Stimulated activated CD8-positive, alpha-beta memory T cell treated with anti-CD3 and anti-CD28 coated beads, Interleukin-4, amount 100 ng/mL, for 48 hours (primary cell): ENCODE measurements at places on chromosomes 12 and 14.
A peak's percentile ranks its signal among the peaks of the same experiment; 100 is the strongest.

GRCh38 chr12:125032466-125033152 lies 32.6 kb upstream of the AACS start:
- DNase-seq, result no peak

DNA sequence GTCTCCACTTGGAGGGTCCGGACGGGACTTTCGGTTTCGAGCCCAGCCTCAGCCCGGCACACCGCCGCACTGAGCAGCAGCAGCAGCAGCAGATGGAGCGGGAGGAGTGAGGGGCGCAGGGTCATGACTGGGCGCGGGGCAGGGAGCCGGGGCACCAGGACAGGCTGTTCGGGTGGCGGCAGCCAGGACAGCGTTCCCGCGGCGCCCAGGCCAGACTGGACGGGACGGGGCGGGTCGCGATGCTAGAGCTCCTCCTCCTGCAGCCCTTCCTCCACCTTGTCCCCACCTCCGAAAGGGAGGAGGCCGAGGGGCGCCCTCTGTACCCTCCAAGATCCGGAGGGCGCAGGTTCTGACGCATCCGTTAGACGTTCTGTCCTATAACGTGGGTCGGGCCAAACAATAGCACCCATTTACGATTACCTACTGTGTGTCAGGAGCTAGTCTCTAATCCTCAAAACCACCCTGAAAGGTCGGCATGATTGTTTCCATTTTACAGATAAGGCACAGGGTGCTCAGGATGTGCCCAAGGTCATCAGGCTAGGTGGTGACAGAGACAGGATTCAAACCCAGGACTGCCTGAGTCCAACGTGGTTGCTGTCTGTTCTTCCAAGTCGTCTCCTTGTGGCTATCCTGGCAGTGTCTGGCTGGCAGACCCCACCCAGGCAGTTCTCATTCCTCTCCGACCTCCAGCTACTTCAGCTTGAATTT lies at the start of gene FKBP11:
TSS of gene FKBP11 (minus strand) at position 189 of the 708 bp plus-strand sequence. CDS start at position 125, 64 bp downstream.
- peak; percentile 86 for DNase-seq

DNA sequence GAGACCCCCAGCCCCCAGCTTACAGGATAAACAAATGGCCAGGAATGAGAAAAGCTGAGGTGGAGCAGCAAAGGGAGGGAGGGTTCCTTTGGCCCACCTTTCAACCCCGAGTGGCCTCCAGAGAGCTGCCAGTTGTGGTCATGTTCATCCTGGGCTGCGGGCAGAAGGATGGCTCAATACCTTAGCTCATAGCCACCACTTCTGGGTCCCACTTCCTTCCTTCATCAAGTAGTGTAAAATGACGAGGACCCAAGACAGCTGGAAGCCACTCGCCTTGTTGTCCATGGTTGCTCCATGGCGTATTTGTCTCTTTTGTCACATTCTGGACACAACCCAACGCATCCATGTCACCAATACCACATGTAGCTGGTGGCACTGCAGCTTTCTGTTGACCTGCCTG lies 24.2 kb downstream of the CRACR2A start:
- DNase-seq, result no peak

- no peak for DNase-seq
Measured at GRCh38 chr12:90174198-90174510, 465.5 kb upstream of the ATP2B1 start.

- no peak for DNase-seq
Measured at GRCh38 chr14:24145690-24146452, 539 bp downstream of the PSME2 start.

- DNase-seq, result no peak
Measured at GRCh38 chr12:20415028-20415427, 46.7 kb downstream of the PDE3A start.

DNA sequence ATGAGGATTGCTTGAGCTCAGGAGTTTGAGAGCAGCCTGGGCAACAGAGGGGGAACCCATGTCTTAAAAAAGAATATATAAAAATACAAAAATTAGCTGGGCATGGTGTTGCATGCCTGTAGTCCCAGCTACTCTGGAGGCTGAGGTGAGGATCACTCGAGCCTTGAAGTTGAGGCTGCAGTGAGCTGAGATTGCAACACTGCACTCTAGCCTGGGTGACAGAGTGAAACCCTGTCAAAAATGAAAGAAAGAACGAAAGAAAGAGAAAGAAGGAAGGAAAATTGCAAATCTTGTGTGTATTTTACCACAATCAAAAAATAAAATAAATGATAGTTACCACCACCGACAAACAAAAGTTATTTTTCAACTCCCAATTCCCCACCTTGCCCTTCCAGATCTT lies 45.3 kb downstream of the SPRING1 start:
- DNase-seq, result no peak

- no peak for DNase-seq
Measured at GRCh38 chr12:89273525-89273924, 78.8 kb downstream of the DUSP6 start.

GRCh38 chr12:15772405-15773018 lies 16.7 kb downstream of the EPS8 start:
- no peak for DNase-seq

- no peak for DNase-seq
Measured at GRCh38 chr14:100539003-100539660, 48.1 kb downstream of the BEGAIN start.

DNA sequence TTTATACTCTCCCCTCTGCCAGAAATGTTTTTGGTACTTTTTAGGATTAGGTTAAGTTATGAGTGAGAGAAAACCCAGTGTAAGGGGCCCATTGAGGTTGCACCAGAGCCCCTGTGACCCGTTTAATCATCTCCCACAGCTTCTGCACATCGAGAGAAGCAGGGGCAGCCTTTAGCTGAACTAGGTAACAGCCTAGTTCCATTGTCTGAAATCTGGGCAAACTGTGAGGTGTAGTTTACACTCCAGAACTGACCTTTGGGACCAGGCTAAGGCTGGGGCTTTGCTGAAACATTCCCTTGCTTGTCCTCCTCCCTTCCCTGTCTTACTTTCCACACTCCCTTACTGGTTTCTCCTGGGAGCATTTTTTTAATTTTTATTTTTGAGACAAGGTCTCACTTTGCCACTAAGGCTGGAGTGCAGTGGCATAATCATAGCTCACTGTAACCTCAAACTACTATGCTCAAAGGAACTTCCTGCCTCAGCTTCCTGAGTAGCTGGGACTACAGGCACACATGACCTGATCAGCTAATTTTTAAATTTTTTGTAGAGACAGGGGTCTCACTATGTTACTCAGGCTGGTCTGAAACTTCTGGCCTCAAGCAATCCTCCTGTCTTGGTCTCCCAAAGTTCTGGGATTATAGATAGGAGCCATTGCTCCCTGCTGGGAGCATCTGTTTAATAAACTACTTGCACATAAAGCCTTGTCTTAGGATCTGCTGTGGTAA lies 25.9 kb upstream of the DHRS2 start:
- DNase-seq, result no peak

- peak; percentile 47 for DNase-seq
Measured at GRCh38 chr14:94129758-94130414, 482 bp upstream of the IFI27L2 start.

- no peak for DNase-seq
Measured at GRCh38 chr12:89529738-89530137, 3.9 kb upstream of the POC1B start.

GRCh38 chr14:102094101-102094500 lies 7.3 kb upstream of the HSP90AA1 start:
- DNase-seq, result no peak

DNA sequence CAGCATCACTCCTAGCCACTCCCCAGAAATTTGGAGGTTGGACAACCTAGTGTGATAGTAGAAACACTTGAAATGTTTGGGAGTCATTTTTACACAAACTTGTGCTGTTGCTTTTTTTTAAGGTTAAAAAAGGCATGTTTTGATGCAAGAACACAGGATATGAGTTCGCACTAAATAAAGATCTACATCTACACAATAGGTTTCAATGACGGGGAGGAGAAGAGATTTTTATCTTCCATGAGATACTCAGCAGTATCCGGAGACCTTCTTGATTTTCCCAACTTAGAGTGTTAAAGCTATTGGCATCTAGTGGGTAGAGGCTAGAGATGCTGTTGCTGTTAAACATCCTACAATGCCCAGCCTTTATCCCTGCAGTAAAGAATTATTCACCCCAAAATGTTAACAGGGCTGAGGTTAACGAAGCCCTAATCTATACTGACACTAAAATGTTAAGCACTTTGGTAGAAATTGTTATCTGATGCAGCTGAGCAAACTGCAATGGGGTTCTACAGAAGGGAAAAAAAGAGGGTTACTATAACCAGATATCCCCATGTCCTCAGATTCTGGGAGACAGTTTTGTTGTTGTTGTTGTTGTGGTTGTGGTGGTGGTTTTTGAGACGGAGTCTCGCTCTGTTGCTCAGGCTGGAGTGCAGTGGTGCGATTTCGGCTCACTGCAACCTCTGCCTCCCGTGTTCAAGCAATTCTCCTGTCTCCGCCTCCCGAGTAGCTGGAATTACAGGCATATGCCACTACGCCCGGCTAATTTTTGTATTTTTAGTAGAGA lies 14.0 kb upstream of the PCNX1 start:
- DNase-seq, result no peak
